ENCODE measurements at places on chromosomes 2 and 18.

GRCh38 chr18:79558933-79559416 lies 120.6 kb upstream of the CTDP1 start:
- no peak for DNase-seq

GRCh38 chr2:238894226-238894949 lies 46.5 kb downstream of the TWIST2 start:
- no peak for DNase-seq

- no peak for DNase-seq
Measured at GRCh38 chr2:42225573-42225972, 56.4 kb downstream of the EML4 start.

GRCh38 chr2:119483896-119484718 lies 40.2 kb downstream of the SCTR start:
- no peak for DNase-seq

GRCh38 chr2:11996618-11997017 lies 250.2 kb downstream of the LPIN1 start:
- DNase-seq, result peak; percentile 72

DNA sequence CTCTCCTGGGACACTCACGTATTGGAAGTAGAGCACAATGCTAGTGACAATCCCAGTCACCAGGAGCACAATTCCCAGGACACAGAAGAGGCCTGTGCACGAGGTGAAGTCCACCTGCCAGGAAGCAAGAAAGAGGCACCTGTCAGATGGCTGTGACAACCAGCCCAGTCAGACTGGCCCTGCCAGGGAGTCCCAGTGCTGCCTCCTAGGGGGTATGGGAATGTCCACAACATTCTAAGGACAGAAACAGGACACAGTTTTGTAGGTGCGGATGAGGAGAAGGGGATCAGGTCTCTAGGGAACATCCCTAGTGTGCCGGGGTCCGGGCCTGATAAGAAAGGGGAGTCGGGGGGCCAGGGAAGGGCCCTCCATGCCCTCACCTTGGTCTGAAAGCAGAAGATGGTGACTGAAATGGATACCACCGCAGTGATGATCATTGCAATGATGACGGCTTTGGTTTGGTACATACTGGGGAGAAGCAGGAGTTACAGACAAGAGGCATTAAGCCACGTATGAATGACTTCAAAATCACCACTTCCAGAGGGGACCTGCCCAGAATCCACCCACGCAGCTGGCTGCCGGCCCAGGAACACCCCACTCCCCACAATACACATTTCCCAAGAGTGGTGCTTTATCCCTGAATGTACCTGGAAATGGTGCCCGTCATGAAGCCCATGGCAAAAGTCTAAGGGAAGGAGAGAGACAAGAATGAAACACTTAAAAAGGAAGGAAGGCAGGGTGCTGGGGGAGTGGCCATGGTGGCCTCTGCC lies 6.9 kb downstream of the PNKD start:
- no peak for DNase-seq

DNA sequence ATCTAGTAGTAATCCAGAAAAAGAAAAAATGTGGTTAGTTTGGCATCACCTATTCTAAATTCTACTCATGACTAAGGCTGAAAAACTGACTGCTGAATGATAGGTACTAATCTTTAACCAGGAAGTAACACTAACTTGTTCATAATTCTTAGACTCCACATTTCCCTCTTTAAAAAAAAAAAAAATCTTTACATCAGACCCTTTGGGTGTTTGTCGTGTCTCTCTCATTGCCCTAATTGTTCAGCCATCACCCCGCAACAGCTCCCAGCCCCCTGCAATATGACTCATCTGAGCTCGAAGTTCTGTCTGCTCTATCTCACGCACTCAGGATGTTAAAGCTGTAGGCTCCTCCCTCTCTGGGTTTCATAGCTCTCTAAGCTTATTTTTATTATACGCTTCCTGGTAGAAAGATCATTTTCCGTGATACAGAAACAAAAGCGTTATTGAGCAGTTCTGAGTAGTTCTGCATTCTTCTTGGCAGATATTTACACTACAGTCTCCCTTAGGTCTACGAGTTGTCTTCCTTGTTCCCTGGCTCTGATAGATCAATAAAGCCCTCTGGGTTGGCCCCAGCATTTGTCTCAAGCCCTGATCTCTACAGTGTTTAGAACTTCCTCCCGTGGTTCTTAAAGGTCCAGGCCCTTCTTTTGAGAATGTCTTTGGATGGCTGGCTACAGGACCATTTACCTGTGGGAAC lies 95.6 kb downstream of the TNFRSF11A start:
- DNase-seq, result peak; percentile 64

GRCh38 chr2:62692225-62692624 lies 13.3 kb upstream of the EHBP1 start:
- no peak for DNase-seq

DNA sequence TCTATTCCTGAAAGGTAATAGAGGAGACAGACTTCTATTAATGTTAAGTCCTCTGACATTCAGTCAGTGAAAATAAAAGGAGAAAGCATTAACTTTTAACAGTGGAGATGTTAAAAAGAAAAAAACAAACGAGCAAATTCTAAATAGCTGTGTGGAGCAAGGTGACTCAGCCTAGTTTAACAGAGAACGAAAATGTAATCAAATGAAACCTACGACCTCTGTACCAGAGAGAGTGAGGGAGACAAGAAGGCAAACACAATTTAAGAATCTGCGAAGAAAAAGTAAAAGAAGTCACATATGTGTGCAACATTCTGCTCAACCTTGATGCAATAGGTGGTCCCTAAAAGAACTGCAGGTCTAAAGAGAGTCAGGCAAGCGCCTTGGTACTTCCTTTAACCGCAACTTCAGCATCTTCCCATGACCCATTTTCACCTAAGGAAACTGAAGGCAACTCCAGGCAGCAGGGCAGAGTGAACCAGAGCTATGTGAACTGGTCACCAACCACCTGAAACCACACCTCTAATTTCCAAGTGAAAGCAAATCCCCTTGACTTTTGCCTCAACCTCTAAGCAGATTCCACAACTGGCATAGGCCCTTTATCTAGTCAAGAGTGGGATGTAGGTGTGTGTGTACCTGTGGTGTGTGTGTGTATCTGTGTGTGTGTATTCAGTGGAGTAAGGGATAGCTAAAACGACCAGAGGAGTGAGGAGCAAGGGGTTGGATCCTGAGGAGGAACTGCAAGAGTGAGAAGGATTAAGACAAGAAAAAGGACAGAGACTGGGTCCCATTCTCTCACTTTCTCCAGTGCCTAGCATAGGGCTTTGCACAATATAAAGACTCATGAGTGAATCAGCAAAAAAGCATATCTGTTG lies 43.0 kb downstream of the FIGN start:
- no peak for DNase-seq

Data from adipocyte (in vitro differentiated cells).